ENCODE measurements at places on chromosomes 7 and 10. TPM values are rescaled to one million over a fixed set of nuclear protein-coding genes. Genes with fewer than 3 reads are reported as not detected.

CPEB3 gene
- total RNA-seq = 7.5 TPM

DNA sequence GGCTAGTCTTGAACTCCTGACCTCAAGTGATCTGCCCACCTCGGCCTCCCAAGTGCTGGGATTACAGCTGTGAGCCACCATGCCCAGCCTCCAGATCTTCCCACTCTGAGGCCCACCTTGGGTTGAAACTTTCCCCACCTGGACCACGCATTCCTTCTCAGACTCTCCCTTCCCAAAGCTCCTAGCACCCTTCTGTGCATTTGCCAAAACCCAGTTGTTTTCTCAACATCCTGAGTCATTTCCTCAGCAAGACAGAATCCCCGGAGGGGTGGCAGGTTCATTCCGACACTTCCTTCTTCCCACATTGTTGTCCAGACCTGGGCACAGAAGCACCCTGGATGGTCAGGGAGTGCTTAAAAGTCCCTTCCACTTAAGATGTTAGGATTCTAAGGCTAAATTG, 28.9 kb downstream of the BAG3 start:
- H3K27ac ChIP-seq = peak overlapping the region; percentile 69
- H3K4me1 ChIP-seq = no peaks in the 10 kb centered on the region
- H3K4me3 ChIP-seq = no peak overlapping the region
- DNase-seq = no peak
- no peaks in the 10 kb centered on the region for H3K27me3 ChIP-seq

PNLIP gene
- not detected for total RNA-seq

MNX1 gene
- not detected for total RNA-seq

RAB19 gene
- total RNA-seq = not detected

GRCh38 chr7:92158660-92159575, 20.0 kb downstream of the LRRD1 start:
- H3K27ac ChIP-seq = no peak overlapping the region
- no peak overlapping the region for H3K4me3 ChIP-seq
- no peaks in the 10 kb centered on the region for H3K4me1 ChIP-seq
- H3K27me3 ChIP-seq = no peaks in the 10 kb centered on the region

- no peaks in the 10 kb centered on the region for H3K36me3 ChIP-seq
- no peak overlapping the region for H3K4me3 ChIP-seq
- H3K27me3 ChIP-seq = no peaks in the 10 kb centered on the region
- DNase-seq = no peak
- H3K27ac ChIP-seq = no peak overlapping the region
- H3K4me1 ChIP-seq = no peaks in the 10 kb centered on the region
Observed at GRCh38 chr7:134522601-134523000, 4.8 kb upstream of the AKR1B10 start.

DNA sequence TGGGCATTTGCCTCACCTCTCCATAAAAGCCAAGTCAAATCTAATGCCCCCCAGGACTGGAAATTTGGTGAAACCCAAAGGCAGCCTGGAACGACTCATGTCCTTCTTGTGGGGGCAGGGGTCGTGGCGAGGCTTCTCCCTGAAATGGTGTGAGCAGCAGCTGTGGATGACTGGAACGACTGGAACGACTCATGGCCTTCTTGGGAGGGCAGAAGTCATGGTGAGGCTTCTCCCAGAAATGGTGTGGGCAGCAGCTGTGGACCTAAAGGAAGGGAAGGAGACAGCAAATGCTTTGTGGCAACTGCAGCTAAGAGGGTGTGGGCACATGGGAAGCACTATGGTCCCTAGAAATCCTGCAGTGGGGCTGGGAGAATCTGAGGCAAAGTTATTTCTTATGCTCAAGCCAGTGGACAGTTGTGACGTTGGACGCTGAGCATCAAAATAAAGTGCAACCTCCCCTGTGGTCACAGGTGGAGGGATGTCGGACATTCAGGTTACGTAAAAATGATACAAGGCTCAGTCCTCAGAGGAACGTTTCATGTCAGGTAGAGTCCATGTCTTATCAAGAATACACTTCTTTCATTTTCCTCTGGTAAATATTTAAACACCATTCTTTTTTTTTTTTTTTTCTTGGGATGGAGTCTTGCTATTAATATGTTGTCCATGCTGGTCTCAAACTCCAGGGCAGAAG, 107.0 kb upstream of the KIF5B start:
- H3K4me1 ChIP-seq = no peaks in the 10 kb centered on the region
- H3K27me3 ChIP-seq = no peaks in the 10 kb centered on the region
- H3K36me3 ChIP-seq = no peaks in the 10 kb centered on the region
- no peak overlapping the region for H3K27ac ChIP-seq
- H3K4me3 ChIP-seq = no peak overlapping the region

MRPS17 gene
- 15.6 TPM for total RNA-seq
